ENCODE measurements at places on chromosomes 5 and 9.

GRCh38 chr5:147203213-147203612 is 31.6 kb upstream of the STK32A start:
- no peak for DNase-seq

DNA sequence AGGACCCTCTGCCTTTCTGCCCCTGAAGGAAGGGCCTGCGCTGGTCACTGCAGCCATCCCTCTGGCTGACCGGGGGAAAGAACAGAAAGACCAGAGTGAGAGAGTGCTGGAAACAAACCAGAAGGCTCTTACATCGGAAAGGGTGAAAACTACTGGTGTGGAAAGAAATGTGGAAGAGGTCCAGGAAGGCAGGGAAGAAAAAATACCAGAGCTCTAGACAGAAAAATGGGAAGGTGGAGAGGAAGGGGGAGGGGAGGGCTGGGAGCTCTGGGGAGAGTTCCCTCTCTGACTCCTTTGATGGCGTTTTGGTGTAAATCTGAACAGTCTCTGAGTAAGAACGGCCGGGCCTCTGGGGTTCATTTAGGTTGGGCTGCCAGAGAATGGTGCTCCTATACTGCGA is 47.7 kb downstream of the COL23A1 start:
- no peak for DNase-seq

GRCh38 chr5:17118631-17119030 is 98.8 kb upstream of the BASP1 start:
- DNase-seq = peak; percentile 82

DNA sequence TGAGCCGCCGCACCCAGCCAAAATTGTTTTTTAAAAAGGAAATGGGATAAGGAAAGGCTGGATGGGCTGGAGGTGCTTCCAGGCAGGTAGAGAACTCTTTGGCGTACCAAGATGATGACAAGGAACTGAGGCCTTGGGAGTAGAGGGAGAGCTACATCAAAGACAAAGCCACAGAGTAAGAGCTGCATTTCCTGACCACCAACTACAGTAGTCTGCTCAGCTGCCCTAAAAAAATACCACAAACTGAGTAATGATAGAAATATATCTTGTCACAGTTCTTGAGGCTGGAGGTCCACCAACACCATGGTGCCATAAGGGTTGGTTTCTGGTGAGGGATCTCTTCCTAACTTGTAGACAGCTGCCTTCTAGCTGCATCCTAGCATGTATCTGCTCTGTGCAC is 8.2 kb downstream of the OR1K1 start:
- DNase-seq = no peak

GRCh38 chr9:96668868-96669534 is 13.9 kb upstream of the PRXL2C start:
- no peak for DNase-seq

- no peak for DNase-seq
These were observed 218.7 kb downstream of the MELK start for GRCh38 chr9:36791222-36791950.
